Ammon's horn (tissue), 1 donor: ENCODE measurements at places on chromosomes 3 and 15.
A peak's percentile ranks its signal among the peaks of the same experiment; 100 is the strongest.

DNA sequence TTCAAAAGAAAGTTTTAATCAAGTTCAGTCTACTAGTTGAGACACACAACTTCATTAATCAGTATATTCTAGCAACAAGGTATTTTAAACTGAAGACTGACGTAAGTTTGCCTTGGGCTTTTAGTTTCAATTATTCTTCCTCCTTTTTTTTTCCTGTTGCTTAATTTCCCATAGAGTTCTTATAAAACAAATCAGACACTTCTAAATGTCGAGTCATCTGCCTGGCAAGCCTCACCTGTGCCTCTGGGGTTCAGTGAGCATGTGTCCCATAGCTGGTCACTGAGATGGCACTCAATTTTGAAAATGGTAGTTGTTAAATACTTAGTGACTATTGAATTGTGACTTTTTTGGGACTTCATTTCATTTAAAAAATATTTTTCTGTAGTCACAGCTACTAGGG is 27.4 kb downstream of the NKIRAS1 start:
- DNase-seq = no peak

DNA sequence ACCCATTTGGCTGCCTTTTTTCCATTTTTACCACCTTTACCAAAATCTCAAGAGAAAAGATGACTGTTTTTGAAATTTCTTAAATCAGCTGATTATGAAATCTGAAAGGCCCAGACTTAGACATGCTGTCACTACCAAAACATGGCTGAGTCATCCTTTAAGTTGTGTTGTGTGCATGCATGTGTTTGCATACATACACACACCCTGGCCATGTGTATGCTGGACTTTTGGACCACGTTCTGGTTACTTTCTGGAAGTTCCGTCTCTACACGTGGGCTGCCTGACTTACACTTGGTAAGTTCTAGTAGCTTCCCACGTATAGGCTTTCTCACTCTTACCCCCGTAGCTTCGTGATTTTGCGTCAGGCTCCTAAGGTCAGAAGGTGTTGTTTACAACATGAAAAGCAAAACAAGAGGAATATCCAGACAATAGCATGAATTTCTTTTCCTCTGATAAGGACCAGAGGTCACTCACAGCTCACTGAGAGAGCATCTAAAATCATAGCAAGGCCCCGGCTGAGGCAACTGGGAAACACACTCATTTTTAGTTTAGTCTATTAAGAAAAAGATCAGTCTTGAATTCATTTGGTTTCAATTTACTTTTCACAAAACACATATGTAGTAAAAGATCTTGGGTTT is 62.4 kb downstream of the COL8A1 start:
- DNase-seq = no peak

DNA sequence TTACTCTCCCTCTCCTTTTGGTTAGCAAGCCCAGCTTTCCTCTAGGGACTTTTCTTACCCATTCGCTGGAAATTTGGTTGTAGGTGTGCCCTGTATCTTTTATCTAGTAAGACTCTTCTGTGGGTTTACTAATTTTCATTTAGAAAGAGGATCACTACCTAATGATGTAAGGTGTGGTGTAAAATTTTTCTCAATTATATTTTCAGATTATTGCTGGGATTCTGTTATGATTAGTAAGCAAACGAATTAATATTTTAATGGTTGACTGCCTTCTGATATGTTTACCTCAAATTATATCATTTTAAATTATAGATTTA is 28.5 kb downstream of the PLCL2 start:
- DNase-seq = no peak

GRCh38 chr15:83106994-83107840 is at the start of gene TM6SF1:
Gene TM6SF1 (plus strand): TSS chr15:83107645. CDS start chr15:83107681, 36 bp downstream.
- DNase-seq = no peak

DNA sequence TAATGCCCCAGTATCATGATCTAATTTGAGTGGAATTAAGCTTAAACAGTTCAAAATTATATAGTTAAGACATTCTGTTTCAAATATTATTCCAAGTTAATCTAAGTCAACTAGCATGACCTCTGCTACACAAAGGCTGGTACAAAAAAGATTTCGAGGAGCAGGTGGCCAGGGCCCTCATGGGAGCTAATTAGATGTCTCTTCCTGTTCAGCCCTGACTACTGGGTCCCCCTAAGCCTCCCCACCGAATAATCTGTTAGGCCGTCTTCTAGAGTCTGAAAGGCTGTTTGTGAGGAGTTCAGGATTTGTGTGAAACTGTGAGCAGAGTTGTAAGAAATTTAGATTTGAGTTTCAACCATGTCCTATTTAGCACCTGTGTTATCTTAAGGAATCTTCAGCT is 75.4 kb downstream of the PPM1L start:
- DNase-seq = no peak

DNA sequence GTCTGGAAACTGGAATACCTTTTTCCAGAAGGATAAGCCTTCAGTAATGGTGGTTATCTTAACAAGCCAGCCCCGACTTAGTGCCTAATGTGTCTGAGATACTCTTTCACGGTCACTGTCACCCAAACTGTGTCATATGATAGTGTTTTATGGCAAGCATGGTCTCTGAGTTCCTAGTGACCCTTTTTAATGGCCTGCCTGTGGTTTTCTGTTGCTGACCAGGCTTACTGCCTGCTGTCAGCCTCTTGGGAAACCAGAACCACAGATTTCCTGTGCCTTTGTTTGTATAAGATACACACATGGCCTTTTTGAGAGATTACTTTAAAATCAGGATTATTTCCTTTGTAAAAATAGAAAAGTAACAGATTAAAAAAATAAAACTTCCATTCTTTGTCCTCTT is 22.4 kb downstream of the HPS3 start:
- DNase-seq = peak; percentile 49

DNA sequence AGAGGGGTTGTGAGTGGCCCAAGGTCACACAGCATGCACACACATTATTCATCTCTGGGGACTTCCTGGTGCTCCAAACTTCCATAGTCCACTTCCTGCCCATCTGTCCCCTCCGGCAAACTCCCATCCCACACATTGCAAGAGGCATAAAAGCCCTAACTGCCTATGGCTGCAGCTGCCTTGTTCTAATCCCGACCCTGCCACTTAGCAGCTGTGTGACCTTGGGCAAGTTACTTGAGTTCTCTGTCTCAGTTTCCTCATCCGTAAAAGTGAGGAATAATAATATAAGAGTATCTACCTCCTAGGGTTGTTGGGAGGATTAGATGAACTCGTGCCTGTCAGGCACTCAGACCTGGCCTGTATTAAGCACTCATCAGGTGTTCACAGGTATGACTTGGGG is 84.2 kb downstream of the SMAD6 start:
- DNase-seq = no peak

DNA sequence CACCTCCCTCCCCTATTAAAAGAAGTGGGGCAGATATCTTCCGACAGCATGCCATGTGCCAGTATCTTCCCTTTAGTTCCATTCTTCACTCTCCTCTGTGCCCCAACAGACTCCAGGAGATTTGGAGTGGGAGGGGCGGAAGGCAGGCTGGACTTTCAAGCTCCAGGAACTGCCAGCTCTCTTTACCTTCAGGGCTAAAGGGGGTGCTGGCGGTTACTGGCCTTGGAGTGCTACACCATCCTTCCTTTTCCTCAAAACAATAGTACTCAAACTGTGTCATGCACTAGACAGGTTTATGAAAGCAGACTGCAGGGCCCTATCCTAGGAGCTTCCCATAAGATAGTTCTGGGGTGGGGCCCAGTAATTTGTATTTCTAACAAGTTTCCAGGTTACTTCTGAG is 6.0 kb downstream of the LINS1 start:
- no peak for DNase-seq

DNA sequence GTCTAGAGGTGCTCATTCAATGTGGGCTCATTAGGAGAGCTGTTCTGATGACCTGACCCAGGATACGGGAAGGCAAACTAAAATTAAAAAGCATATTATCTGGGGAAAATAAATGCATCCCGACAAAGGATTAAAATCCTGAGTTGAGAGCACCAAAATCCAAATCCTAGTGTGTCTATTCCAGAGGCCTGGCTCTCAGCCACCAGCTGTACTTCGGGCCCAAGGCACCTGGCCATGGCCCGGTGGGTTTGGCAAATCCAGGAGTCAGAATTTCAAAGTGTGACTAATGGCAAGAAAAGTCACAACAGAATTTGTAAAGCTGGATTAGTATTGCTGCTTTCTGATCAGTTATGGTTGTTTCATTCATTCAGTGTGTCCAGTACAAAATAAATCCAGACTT is 2.6 kb upstream of the LYSMD4 start:
- no peak for DNase-seq

DNA sequence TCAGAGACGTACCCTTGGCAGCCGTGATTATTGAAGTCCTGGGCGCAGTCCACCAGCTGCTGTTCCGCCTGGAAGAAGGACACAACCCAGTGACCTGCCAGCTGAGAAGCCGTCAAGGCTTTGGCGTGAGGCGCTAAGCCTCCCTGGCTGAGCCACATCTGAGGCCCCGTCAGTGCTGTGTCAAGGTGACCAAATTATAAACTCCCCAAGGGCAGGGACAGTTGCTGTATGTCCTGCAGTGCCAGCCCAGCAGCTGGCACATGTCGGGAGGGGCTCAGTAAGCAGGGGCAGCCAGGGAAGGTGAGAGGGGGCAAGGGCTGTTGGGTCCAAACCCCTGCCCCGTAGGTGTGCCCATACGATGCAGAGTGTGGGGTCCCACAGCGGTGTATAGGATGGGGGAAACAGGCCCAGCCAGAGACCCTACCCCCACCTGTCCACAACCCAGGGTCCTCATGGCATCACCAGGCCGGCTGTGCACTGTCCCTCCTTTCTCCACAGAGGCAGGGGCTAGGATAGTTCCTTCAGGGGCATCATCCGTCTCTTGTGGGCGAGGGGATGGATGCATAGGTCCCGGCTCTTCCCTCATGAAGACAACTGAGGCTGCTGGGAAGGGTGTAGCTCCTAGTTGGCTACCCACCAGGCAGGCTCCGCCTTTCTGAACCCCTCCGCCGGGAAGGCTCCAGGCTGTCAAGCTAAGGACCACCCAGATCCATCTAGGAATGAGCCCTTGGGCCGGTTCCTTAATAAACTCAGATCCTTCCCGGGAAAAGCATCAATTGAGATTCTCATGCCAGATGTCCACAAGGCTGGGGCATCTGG is 13.2 kb downstream of the CTSH start:
- no peak for DNase-seq

DNA sequence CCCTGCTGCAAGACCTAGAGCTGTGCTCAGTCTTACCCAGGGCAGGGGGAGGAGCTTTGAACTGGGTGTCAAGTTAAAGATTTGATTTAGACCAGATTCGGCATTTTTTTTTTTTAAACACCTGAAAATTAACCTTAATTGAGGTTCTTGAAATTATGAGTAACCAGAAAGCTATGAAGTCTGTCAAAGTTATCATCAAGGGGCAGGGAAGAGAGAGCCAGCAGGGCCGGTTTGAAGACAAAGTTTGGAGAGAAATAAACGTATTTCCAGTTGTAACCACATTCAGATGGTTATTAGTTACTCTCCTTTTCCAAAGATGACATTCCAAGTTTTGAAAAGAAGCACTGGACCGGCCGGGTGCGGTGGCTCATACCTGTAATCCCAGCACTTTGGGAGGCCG is 12.0 kb downstream of the TMEM266 start:
- DNase-seq = no peak

DNA sequence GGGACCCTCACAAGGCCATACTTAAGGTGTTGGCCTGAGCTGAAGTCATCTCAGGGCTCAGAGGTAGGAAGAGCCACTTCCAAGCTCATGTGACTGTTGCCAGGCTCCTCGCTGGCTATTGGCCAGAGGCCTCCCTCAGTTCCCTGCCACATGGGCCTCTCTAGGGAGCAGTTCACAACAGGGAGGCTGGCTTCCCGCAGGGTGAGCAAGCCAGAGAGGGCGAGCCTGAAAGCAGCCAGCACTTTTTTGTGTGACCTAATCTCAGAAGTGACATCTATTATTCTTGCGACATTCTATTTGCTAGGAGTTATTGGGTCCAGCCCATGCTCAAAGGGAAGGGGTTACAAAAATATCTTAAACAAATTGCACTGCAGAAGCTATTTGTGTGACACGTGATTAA is 201.4 kb downstream of the SSR3 start:
- no peak for DNase-seq

DNA sequence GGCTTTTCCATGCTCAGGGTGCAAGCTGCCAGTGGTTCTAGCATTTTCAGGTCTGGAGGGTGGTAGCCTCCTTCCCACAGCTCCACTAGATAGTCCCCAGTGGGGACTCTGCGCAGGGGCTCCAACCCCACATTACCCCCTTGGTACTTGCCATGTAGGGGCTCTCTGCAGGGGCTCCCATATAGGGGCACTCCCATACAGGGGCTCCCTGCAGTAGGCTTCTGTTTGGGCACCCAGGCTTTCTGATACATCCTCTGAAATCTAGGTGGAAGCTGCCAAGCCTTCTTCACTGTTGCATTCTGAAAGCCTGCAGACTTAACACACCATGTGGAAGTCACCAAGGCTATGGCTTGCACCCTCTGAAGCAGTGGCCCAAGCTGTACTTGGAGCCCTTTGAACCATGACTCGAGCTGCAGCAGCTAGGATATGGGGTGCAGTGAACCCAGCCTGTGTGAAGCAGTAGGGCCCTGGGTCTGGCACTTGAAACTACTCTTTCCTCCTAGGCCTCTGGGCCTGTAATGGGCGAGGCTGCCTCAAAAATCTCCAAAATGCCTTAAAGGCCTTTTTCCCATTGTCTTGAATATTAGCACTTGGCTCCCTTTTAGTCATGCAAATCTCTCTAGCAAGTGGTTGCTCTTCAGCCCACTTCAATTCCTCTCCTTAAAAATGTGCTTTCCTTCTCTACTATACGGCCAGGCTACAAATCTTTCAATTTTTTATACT is 96.4 kb downstream of the TPRA1 start:
- no peak for DNase-seq

DNA sequence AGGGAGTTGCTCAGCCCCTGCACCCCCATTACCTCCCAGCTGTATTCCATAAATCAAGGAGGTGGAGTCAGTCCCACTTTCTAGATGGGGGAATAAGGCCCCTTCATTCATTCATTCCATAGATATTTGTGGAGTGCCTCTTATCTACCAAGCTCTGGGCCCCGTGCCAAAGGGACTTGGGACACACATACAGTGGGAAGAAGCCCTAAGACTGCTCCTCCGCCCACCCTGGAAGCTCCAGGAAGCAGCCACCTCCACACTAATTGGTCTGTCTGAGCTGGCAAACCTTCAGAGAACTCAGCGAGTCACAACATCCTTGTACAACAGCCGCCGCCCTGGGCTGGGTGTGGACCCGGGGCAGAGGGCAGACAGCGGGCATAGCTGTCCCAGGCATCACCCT is 6.4 kb downstream of the STRA6 start:
- no peak for DNase-seq

DNA sequence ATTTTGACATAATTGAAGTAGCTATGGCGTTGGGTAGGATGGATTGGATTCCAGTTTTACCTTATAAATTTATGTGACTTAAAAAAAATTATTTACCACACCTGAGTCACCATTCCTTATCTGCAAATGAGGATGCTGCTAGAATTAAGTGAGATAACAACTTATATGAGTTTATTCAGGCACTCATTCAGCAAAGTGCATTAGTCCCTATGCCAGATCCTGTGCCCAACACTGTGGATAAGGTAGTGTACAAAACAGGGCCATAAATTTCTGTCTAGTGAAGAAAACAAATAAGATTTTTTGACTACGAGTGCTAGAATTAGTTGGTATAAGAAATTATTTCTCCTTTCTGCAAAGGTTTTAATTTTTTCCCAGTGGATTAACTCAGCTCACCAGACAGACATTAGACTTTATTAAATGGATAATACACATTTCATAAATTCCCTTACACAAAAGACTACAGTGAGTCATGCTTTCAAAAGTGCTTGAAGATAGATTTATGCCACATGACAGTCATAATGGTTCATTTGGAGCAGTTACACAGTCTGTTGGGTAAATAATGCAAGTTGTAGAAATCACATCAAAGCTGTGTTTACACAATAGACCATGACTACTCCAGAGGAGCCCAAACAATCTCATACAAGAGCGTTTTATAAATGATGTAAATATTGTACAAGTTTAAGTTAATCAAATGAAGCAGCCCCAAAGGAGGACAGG is 129.9 kb upstream of the TGFBR2 start:
- no peak for DNase-seq
